Fibroblast of skin of back (primary cell): ENCODE measurements at places on chromosomes 3 and 15.

DNA sequence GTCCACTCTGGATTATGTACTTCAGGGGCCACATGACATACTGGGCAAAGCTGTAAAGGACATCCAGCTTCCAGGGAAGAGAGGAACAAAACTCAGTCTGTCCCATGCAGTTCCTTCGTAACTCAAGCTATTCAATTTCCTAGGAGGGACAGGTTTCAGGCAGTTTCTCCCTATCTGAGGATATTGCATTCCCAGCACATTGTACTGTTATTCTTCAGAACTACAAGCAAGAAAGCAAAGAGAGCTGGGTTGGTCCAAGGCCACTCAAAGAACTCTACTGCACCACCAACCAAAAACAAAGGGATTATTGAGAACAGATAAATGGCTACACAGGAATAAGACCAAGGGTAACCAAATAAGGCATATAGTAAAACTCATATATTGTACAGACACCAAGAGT, 117.6 kb upstream of the ARL6 start:
- DNase-seq = no peak

GRCh38 chr3:145739926-145740325, 421.1 kb downstream of the PLOD2 start:
- DNase-seq = peak; percentile 61

DNA sequence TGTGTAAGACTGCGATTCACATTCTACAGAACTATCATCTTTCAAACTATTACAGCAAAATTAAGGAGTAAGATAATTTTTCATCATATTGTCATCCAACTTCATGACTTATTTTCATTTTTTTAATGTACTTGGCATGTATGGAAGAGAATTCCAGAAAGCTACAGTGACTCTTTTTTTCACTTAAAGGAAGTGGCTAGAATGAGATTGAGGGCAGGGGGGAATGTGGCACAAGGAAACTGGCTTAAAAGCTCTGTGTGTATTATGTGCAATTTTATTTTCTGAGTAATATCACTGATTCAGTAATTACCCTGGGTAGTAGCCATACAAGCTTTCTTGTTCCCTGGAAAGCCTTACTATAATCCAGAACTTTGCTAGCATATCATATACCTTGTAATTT, 94.6 kb downstream of the FILIP1L start:
- peak; percentile 84 for DNase-seq

DNA sequence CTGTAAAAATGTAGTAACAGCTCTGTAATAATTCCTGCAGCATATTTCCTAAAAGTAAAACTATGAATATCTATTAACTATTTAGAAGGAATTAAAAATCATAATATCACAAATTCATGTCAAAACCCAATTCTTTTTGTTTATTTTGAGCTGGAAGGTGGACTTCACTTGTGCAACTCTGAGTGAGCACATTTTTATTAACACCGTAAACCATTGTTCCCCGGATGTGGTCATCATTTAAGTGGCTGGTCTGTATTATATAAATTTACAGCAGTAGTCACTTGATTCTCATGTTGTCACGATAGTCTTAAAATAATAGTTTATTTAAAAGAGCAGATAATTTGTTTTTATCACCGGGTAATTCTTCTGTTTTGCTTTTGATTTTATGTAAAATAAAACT, 43.0 kb upstream of the UTS2B start:
- DNase-seq = no peak

DNA sequence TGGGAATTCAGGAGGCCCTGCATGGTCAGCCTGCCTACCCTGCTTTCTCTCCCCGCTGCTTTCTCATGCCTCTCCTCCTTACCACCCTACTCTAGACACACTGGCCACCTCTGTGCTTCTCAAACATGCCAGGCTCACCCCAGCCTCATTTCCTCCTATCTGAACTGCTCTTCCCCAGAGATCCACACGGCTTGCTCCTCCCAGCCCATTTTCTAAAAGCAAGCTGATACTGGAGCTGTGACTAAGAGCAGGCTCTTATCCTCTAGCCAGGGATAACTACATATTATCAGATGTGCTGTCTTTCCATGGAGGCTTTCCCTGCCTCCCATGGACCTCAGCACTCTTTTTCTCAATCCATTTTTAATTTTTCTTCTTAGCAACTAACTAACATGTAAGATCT, 85.9 kb downstream of the BOC start:
- no peak for DNase-seq

- peak; percentile 73 for DNase-seq
Observed at GRCh38 chr3:190862209-190863118, at the start of gene GMNC. Gene GMNC (minus strand): TSS chr3:190862694. CDS start chr3:190862615, 79 bp downstream.

- DNase-seq = no peak
Observed at GRCh38 chr15:57284535-57284934, 91.8 kb upstream of the CGNL1 start.

GRCh38 chr3:121739902-121740301, 9.6 kb downstream of the GOLGB1 start:
- no peak for DNase-seq

GRCh38 chr3:119636249-119636648, 24.1 kb downstream of the POPDC2 start:
- DNase-seq = no peak

DNA sequence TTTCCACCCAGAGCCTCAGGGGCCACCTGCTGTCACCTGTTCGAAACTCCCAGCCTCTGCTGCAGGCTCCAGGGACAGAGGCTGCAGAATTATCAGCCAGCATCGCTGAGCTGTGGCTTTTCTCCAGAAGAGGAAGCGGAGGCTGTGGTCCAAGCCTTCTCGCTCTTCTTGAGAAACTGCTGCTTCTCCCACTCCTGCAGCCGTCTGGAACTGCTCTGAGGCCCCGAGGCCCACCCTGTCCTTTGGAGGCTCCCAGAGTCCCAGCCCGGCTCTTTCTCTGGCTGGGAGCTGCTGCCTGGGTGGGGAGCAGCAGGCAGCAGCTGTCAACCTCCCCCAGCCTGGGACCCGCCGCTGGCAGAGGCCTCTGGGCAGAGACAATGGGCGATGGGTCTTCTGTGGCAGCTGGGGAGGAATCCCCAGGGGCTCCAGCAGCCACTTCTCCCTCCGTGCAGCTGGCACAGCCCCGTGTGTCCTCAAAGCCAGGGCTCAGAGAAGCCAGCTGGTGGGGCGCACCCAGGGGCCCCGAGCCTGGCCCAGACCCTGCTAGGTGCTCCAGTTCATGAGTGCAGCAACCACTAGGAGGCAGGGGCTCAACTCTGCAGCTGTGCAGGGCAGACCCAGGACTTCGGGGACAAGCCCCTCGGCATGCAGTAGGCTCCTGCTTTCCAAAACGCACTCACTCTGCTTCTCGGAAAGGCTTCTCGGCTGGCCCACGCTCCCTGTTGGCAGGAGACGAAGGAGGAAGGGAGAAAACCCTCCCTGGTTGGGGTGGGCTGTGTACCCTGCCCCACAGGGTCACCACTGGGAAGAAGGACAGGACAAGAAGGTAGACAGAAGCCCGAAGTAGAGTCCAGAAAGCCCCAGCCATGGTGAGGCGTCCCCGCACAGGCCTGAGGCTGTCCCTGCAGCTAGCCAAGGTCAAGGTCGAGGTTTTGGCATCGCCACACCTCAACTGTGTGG, 49.9 kb upstream of the FURIN start:
- no peak for DNase-seq

GRCh38 chr3:31981206-31982181, at the start of the genes OSBPL10 and ZNF860:
Gene OSBPL10 (minus strand): TSS chr3:31981262. CDS start chr3:31981179, 83 bp downstream.
Gene ZNF860 (plus strand): TSS chr3:31981750. CDS start chr3:31989080, 7,330 bp downstream.
- peak; percentile 92 for DNase-seq

DNA sequence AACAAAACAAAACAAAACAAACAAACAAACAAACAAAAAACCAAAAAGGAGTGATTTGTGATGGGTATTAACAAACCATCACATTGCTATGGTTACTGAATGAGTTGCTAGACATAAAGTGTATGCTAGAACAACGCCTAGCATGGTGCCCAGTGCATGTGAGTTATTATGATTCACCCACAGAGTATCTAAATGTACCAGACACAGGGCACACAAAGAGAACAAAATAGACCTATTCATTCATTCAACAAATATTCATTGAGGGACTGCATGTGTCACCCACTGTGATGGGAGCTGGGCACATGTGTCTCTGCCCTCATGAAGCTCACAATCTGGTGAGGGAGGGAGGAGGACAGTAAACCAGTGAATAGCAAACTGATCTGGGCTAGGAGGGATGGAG, 11.6 kb upstream of the ACAN start:
- DNase-seq = peak; percentile 79

- no peak for DNase-seq
Observed at GRCh38 chr3:173703771-173704170, 306.2 kb downstream of the NLGN1 start.

DNA sequence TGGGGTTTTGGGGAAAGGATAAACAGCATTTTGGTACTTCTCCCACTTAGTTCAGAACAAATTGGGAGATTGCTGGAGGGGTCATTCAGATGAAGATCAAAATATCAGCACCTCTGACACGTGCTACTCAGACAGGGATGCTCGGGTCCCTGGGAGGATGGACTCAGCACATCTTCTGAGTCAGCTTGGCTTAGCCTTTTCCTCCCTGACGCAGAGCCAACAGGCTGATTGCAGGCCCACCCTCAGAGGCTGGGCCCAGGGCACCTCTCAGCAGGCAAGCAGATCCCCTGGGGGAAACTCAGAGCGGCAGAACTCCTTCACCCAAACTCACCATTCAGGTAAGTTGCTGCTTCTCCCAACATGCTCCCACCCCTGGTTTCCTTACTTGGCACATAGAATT, 304.9 kb downstream of the TLE3 start:
- no peak for DNase-seq

- peak; percentile 30 for DNase-seq
Observed at GRCh38 chr3:180409170-180409569, 192.8 kb upstream of the TTC14 start.
